SJSA1 (cell line): ENCODE measurements at places on chromosomes 2 and 18.

DNA sequence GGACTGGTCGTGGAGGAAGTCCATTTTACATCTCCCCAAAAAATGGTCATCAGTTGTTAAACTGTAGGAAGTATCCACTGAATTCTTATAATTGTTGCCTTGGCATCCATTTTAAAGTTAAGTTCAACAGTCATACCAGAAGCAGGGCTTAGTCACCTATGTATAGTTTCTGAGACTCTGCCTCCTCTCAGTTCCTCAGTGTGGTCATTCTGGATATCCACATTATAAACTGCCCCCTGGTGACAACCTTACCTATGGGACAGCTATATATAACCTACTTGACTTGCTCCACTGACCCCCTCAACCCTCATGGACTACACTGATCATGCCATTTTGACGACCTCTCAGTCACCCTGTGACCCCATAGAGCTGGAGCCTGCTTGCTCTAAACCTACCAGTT lies 617.0 kb downstream of the LRP1B start:
- DNase-seq = no peak

GRCh38 chr2:61943251-61943650 lies 37.8 kb downstream of the COMMD1 start:
- no peak for DNase-seq

DNA sequence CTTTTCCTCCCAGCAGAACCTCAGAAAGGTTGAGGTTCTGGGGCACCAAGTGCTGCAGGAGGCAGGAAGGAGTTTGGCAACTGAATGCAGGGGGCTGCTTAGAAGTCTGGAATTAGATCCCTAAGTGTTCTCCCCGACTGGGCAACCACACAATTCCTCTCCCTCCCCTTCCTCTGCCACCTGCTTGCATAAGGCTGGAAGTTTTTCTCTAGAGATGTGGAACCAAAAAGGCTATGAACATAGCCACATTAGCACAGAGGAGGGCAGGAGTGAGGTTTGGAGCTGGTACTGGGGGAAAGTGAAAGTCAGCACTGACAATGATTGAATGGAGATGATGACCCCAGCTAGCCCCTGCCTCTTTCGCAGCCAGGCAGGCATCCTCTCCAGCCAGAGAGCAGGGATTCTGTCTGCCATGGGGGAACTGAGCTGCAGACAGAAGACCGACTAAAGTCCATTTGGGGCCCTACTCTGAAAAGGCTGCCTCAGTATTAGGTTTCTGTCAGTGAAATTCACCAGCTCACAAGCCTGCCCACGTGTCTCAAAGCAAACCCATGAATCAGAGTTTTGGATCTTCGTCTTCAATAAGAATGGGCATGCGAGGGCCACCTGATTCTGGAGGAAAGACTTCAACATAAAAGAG lies 87.9 kb upstream of the ITGA6 start:
- peak; percentile 33 for DNase-seq

DNA sequence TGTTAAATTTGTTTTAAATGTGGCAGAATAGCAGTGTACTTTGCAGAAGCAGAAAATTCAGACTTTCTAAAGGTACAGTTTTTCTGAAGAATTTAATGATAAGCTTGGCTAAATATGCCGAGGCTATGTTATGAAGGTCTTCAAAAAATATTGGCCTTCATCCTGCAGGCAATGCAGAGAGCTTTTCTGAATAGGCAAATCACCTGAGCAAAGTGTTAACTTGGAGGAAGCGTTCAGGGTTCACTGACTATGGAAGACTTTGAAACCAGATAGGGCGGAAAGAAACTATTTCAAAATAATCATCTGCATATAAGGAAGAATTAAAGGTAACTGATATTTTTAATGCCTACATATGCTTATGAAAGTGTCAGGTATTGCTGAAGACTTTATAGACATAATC lies 133.7 kb upstream of the SETBP1 start:
- no peak for DNase-seq

GRCh38 chr18:41372046-41372665 lies 582.9 kb upstream of the PIK3C3 start:
- DNase-seq = no peak

- DNase-seq = no peak
Observed at GRCh38 chr2:106642679-106643078, 155.5 kb downstream of the CD8B2 start.

DNA sequence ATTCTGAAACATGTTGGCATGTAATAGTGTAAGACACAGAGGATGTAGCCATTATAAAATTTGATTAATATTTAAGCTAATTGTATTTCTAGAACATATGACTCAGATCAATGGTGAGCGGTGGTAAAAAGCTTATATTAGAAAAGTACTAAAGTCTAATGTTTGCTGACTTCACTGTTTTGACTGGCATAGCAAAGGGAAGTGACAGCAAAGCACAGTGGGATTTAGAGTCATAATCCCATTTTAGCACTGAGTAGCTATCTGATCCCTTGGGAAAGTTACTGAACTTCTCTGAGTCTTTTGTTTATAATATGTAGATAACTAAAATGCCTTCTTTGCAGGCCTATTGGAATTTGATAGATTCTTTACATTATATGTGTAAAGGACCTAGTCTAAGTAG lies 60.4 kb downstream of the KIAA1328 start:
- DNase-seq = no peak

- no peak for DNase-seq
Observed at GRCh38 chr18:21453511-21453901, 147.0 kb downstream of the ESCO1 start.

- DNase-seq = no peak
Observed at GRCh38 chr2:131426727-131427126, 49.2 kb upstream of the TUBA3D start.

GRCh38 chr2:109347626-109348025 lies 218.6 kb downstream of the SH3RF3 start:
- peak; percentile 34 for DNase-seq

DNA sequence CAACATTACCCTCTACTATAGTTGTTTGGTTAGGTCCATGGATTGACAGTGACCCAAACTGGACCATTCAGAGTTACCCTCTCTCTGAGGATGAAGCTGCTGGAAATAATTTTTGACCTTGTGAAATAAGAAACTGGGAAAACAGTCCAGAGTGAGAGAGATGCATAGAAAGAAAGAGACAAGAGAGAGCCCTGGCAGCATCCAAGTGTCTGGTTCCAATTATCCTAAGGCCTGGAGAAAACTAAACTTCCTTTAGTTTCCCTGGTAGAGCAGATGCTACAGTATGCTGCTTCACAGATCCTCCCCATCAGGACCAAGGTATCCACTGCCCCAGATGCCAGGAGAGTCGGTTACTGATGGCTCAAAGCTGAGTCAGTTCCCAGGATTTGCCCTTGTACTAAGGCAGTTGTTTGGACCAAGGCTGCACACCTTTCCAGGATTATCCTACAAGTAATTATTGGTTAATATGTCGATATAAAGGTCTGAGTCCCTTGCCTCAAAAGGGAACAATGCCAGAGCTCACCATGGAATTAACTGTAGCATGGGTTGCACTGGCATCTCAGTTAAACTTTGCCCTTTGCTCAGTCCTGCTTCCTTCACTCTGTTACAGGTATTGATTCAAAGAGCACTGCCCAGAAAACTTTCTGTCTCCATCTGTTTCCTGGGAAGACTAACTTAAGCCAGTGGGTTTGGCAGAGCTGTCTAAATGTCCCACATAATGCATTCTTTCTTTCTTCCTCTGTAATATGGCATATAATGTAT lies 14.6 kb upstream of the CHN1 start:
- no peak for DNase-seq
